ENCODE measurements at places on chromosomes 2 and 18.

GRCh38 chr2:191870744-191871143, 23.9 kb upstream of the CAVIN2 start:
- DNase-seq = no peak

DNA sequence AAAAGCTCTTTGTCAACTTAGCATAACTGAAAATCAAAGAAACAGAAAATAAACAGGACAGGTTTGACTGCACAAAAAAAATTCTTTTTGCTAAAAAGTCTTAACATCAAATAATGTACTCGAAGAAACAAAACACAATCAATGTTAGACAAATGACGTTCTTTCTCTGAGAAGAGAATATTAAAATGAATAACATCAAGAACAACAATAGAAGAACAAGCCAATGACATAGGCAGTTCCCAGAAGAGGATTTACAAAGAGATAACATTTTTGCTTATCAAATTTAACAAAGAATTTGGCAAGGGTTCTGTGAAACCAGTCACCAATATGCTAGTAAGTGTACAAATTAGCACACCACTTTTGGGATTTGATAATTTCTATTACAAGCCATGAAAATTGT, 5.8 kb downstream of the GPR55 start:
- DNase-seq = no peak

DNA sequence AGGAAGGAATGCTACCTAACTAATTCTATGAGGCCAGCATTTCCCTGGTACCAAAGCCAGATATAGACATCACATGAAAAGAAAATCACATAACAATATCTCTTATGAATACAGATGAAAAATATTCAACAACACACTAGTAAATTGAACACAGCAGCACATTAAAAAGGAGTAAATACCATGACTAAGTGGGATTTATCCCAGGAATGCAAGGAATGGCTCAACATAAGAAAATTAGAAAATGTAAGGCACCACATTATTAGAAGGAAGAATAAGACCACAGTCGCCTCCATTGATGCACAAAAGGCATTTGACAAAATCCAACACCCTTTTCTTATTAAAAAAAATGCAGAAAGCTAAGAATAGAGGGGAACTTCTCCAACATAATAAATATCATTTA, 133.9 kb downstream of the TTC32 start:
- peak; percentile 22 for DNase-seq

DNA sequence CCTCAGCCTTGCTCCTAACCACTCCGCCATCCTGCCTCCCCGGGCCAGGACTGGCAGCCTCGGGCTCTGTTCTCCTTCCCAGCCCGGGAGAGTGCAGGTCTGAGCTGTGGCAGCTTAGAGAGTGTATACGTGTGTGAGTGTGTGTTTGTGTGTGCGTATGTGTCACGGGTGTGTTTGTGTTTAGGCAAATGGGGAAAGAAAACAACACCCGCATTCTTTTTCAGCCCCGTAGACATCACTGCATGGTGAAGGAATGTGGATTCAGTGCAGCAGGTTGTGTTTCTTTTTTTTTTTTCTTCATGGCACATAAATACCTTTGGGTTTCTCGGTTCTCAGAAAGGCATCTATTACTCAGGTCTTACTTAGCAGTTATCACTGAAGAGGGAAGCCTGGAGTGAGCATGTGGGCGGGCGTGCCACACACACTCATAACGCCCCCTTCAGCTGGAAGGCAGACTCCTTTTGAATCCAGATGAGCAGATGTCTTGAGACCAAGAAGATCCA, 44.2 kb downstream of the GLI2 start:
- DNase-seq = peak; percentile 51

GRCh38 chr2:216584112-216584511, 49.1 kb upstream of the IGFBP2 start:
- DNase-seq = no peak

GRCh38 chr18:10928772-10929373, 220.5 kb downstream of the PIEZO2 start:
- DNase-seq = no peak

DNA sequence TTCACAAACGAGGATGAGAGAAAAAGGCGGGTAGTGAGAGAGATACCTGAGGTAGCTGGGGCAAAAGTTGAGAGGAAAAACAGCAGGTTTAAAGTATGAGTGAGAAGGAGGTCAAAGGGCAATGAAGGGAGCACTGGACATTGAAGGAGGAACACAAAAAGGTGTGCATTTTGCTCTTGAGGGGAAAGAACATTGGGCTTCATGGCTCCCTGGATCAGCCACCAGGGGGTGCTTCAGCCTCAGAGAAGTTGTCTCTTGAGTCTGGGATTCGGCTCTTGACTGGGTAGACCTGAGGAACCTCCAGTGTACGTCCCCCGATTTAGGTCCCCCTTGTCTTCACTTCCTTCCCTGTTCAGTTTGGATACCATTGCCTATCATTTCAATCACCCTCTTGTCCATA, 128.5 kb downstream of the RAPGEF4 start:
- peak; percentile 8 for DNase-seq
